Hypothalamus (tissue), 51 donors: ENCODE measurements at places on chromosomes 4 and X.

GRCh38 chr4:95537191-95537590 is 11.6 kb downstream of the UNC5C start:
- no peak for DNase-seq

GRCh38 chrX:84187533-84188319 is at the start of gene RPS6KA6:
RPS6KA6 (minus strand) TSS chrX:84188199; CDS start chrX:84187899, 300 bp downstream.
- DNase-seq: no peak

- no peak for DNase-seq
Observed at GRCh38 chr4:76673362-76673761, 224.6 kb downstream of the SOWAHB start.

- no peak for DNase-seq
Observed at GRCh38 chr4:38268837-38269236, 308.6 kb downstream of the PTTG2 start.

- no peak for DNase-seq
Observed at GRCh38 chr4:103934178-103934789, 214.5 kb upstream of the TACR3 start.

GRCh38 chr4:98997166-98997565 is 1.6 kb downstream of the METAP1 start:
- DNase-seq: no peak

DNA sequence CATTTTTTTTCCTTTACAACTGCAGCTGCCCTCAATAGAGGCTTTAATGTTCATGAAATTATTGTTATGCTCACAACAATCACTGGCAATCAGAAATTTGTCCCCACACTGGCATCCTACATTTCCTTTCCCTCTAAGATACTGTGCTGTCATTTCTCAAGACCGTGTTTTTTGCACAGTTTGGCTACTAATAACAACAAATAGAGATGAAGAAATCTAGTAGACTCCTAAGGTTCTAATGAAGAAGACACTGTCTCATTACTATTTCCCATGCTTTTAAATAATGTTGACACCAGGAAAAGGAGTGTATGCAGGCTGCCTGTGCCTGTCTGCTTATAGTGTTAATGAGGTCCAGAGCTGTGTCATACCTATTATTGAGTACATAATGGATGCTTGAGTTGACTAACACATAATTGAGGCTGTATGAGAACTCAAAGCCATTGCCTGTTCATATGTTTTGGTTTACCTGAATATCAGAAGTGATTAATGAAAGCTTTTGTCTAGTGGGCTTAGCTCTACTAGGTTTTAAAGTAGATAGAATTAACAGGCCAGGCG is 1.5 kb upstream of the EIF4E start:
- DNase-seq: no peak

- no peak for DNase-seq
Observed at GRCh38 chrX:153400146-153401132, 711 bp downstream of the PNMA6E start.

GRCh38 chr4:121900132-121900983 is 30.1 kb upstream of the BBS7 start:
- DNase-seq: no peak
